ENCODE measurements at places on chromosomes 5 and 9.

DNA sequence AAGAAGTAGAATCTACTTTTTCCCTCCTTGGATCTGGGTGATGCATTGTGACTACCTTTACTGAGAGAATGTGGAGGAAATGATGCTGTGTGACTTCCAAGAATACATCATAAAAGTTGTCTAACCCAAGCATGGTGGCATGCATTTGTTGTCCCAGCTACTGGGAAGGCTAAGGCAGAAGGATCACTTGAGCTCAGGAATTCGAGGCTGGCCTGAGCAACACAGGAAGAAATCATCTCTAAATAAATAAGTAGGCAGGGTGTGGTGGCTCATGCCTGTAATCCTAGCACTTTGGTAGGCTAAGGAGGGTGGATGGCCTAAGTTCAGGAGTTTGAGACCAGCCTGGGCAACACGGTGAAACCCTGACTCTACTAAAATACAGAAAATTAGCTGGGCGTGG is 143.2 kb upstream of the VLDLR start:
- no peak for DNase-seq

DNA sequence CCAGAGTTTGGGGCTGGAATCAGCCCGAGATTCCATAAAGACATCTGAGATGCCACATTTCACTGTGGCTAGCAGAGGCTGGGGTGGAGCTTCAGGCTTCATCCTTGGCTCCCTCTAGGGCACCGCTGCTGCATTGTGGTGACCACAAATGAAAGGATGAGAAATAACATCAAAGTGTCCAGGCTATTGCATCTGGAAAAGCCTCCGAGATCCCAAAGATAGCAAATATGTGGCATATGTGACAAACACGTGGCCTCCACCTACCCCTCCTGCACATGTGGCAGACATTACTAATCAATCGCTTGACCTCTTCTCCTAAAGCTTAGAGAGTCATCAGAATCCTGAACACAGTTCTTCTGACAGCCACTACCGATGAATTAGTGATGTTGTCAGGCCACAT is 4.5 kb downstream of the SPARC start:
- no peak for DNase-seq

DNA sequence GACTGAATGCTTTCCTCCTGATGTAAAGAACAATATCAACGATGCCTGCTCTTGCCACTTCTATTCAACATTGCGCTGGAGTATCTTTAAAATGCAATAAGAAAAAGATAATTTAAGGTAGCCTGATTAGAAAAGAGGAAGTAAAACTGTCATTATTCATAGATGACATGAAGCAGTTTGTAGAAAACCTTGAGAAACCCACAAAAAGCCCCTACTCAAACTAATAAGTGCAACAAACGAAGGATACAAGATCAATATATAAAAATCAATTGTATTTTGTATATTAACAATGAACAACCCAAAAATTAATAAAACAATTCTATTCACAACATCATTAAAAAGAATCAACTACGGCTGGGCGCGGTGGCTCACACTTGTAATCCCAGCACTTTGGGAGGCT is 76.4 kb upstream of the CKMT2 start:
- DNase-seq, result no peak

GRCh38 chr9:36995927-36996705 is 38.0 kb downstream of the PAX5 start:
- peak; percentile 28 for DNase-seq

- no peak for DNase-seq
Observed at GRCh38 chr5:149675610-149676201, 54.4 kb upstream of the PPARGC1B start.

DNA sequence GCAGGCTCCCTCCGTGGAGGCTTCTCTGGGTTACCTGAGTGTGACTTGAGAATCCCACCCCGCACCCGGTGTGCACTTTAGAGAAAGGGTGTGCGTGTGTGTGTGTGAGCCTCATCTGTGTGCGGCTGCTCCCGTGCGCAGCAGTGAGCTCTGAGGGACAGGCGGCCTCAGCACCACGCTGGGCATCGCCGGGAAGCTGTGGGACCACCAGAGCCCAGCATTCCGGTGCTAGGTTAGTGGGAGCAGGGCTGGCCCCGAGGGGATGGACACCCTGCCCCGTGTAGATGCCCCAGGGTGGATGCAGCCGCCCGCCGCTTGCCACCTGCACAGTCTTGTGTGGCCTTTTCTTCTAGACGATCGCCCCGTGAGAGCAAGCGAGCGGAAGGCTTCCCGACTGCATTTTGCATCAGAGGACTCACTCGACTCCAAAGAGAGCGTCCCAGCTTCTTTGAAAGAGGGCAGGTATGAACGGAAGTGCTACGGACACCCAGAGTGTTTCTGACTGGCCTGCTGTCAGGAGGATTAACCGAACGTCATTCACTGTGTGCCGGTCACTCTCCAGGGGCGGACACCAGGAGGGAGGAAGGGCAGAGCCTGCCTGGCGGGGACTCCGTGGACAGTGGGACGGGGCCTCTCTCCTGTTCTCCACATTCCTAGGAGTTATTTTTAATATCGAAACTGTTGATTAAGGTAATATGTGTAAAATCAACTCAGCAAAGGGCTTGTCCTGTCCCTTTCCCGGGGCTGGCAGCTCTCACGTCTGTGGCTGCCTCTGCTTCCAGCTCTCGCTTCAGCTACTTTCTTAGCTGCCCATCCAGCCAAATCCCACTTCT is 12.2 kb downstream of the CEP72 start:
- no peak for DNase-seq

- DNase-seq, result no peak
Observed at GRCh38 chr5:90888511-90889324, 330.1 kb downstream of the ADGRV1 start.

- no peak for DNase-seq
Observed at GRCh38 chr5:55176176-55176818, 3.3 kb upstream of the CDC20B start.

- DNase-seq, result no peak
Observed at GRCh38 chr5:135641319-135641718, 62.5 kb upstream of the CXCL14 start.

- no peak for DNase-seq
Observed at GRCh38 chr5:2214910-2215590, 332.3 kb upstream of the IRX4 start.

GRCh38 chr5:74145951-74146350 is 494.6 kb downstream of the ENC1 start:
- no peak for DNase-seq

DNA sequence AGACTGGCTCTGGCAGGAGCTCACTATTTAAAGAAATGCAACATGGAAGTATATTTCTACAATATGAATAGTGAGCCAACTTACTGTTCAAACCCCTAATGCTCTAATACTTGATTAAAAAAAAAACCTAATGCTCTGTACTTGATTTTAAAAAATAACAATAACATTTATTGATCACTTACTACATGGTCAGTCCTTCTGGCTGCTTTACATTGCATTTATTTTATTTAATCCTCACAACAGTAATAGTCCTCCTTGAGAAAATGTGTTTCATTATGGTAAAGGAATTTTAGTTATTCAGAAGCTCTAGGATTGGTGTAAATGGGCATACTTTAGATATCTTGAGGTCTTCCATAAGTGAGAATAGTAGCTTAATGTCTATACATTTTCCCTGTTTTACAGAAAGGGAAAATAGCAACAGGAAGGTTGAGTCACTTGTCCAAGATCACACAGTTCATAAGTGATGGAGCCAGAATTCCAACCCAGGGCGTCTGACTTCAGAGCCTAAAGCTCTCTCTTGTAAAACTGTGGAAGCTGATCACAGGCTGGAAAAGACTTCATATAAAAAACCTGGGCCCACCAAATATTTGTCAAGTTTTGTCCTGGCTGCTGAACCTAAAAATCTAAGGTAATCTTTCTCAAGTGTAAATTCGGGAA is 1.0 kb downstream of the STARD4 start:
- DNase-seq, result no peak

- DNase-seq, result no peak
Observed at GRCh38 chr9:107439991-107440456, 49.5 kb downstream of the KLF4 start.

DNA sequence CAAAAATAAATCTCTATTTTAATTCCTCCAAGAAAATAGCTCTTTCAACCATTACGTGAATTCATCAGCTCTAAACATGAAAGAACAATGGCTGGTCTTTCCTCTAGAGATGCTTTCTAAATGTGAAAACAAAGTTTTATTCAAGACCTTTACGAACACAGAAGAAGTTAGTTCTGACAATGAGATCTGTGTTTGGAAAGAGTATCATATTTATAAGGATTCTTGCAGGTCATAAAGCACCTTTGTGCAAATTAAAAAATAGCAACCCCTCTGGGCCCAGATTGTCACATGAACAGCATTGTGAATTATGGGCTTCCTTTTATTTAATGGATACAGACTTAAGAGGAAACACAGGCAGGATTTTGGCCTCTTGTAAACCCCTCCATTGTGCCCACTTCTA is 17.7 kb upstream of the FTMT start:
- no peak for DNase-seq

DNA sequence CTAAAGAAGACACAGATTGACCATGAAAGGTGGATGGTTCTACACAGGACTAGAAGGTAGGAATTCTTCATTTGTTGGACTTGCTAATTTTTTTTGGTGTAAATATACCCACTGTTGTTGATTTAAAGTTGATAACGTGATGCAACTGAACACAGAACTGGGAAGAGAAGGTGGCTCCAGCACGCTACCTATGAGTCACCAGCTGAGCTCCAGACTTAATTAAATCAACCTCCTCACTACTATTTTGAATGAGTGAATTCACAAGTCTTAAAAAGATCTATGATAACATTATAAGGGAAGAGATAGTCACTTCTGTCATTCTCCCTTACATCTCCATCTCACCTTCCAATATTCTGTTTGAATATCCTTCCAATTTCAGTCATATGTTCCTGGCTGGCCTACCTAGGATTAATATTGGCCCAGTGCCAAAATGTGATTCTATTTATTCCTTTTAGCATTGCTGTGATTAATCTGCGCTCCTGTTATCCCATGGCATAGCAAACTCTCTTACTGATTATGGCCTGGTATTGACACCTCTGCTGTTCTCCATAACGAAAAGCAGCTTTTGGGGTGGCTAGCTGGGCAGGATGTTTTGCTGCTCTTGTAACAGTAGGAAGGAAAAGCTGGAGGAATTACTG is 135.9 kb upstream of the CCDC152 start:
- DNase-seq, result no peak

- no peak for DNase-seq
Observed at GRCh38 chr5:112138526-112138925, 280.6 kb downstream of the EPB41L4A start.

- DNase-seq, result no peak
Observed at GRCh38 chr9:37221489-37222106, 101.2 kb downstream of the ZCCHC7 start.

GRCh38 chr9:86942281-86943200 is 4.8 kb downstream of the GAS1 start:
- DNase-seq, result no peak

DNA sequence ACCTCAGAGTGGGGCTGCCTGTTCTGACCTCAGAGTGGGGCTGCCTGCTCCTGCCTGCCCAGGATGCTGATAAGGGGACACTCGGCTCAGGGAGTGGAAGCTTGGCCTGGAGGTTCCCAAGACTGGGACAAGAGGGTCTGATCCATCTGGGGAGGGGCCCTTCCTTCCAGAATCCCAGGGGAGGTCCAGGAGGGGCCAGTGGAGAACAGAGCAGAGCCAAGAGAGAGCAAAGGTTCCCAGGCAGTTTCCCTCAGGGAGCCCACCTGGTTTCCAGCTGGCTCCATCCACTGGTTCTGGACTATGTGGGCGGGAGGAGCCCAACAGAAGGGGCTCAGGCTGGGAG is 49.1 kb upstream of the RNU6ATAC start:
- DNase-seq, result no peak

DNA sequence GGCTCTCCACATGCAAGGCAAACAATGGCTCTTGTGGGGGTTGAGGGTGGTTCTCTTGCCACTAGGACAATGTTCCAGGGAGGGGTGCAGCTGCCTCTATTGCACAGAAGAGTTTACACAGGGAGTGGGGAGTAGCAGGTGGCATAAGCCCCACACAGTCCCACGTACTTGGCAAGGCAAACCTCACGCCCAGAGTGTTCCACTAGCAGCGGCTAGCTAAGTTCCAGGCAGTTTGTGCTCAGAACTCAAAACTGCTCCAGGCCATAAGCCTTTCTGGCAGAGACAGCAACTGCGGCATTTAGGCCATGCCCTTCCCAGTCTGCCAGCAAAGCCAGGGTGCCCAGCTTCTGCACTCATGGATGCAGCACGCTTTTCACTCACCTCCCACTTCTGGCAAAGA is 29.0 kb upstream of the BTNL3 start:
- no peak for DNase-seq

DNA sequence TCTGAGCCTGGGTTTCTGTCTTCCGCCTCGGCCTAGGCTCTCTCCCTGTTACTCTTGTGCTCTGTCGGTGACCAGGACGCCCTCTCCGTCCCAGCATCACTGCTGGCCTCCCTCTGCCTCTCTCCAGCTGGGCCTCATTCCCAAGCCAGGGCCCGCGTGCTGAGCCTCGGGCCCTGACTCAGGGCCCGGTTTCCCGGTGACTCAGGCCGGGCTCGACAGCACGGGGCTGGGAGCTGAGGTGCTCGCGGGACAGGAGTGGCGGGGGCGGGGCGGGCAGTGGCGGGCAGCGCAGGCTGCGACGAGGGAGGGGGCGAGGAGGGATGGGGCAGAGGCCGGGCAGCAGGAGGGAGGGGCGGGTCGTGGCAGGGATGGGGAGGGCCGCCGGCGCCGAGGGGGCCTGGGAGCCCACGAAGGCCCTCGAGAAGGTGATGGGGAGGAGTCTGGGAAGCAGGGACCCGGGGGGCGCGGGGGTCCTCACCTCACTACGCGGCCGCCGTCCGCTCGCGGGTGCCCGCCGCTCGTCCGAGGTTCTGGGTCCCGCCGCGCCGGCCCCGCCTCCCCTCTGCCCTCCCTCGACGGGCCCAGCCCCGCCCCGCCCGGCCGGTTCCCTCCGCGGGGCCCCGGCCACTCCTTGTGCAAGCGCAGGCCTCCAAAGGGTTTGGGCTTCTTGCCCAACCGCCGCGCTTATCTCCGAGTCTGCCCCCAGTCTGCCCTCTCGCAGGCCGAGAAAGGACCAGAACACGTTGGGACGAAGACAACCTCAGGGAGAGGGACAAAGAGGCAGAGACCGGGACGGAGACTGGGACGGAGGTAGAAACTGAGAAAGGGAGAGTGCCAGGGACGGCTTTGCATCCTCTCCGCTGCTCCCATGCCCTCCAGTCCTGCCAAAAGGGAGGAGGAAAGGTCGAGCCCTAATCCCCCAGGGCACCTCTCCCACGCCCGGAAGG is at the start of gene ARAP3:
TSS of gene ARAP3 (minus strand) at position 536 of the 947 bp plus-strand sequence. CDS start 1,744 bp downstream, outside the sequence.
- DNase-seq, result peak; percentile 37

DNA sequence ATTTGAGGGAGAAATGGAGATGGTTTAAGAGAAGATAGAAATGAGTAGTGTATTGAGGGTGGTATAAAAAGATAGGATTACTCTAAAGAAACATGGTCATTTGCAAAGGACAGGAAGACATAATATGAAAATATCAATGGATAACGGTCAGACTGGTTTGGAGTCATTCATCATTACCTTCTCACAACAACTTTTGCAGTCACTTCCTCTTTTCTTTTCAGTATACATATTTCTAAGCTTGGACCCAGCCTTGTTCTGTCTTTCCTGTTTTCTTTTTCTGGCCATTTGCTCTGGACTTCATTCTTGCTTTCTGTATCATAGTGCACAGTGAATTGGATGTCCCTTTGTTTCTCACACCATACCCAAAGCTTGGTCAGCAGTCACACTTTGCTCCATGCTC is 966.5 kb upstream of the TYRP1 start:
- no peak for DNase-seq

GRCh38 chr9:128103589-128103962 is 24.0 kb downstream of the PTGES2 start:
- DNase-seq, result no peak

- DNase-seq, result no peak
Observed at GRCh38 chr9:107706701-107707427, 217.3 kb upstream of the KLF4 start.
